Fibroblast of villous mesenchyme (primary cell): ENCODE measurements at places on chromosomes 12 and 14. TPM values are rescaled to one million over a fixed set of nuclear protein-coding genes. Genes with fewer than 3 reads are reported as not detected.

Gene NXPH4
- 1.3 and 1.6 TPM in 2 replicates for total RNA-seq

Gene OR4E1
- not detected in 2 replicates for total RNA-seq

Gene LRTM2
- not detected in 2 replicates for total RNA-seq

Gene SLCO1B1
- not detected in 2 replicates for total RNA-seq

Gene RNASE4
- total RNA-seq: 6.9 and 7.4 TPM in 2 replicates

Gene USP44
- 3.9 and 5.2 TPM in 2 replicates for total RNA-seq

Gene SYCP3
- under 0.01 and 0.32 TPM in 2 replicates for total RNA-seq

Gene KRT75
- total RNA-seq: not detected in 2 replicates

Gene KCNMB4
- total RNA-seq: 4.2 and 7.3 TPM in 2 replicates

Gene PPP2R5C
- 87.3 and 114 TPM in 2 replicates for total RNA-seq

Gene KRT6B
- total RNA-seq: not detected in 2 replicates

Gene SIX6
- not detected in 2 replicates for total RNA-seq

Gene GDF3
- not detected in 2 replicates for total RNA-seq

Gene SDR9C7
- total RNA-seq: not detected in 2 replicates

DNA sequence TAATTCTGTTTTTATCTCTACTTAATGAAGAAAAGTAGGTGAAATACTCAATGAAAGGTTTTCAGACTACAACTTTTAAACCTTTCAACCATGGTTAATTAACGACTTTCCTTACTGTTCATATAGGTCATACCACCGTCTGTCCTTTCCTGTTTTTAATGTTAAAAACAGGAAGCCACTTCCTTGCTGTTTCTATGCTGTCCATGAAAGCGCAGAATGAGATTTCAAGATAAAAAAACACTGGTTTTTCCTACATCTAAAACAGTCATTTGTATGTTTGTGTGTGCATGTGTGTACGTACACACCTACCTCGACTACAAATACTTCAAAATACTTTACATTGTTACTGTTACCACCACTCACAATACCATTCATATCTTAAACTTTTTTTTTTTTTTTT lies 27.3 kb downstream of the SPTLC2 start:
- no peak for DNase-seq

DNA sequence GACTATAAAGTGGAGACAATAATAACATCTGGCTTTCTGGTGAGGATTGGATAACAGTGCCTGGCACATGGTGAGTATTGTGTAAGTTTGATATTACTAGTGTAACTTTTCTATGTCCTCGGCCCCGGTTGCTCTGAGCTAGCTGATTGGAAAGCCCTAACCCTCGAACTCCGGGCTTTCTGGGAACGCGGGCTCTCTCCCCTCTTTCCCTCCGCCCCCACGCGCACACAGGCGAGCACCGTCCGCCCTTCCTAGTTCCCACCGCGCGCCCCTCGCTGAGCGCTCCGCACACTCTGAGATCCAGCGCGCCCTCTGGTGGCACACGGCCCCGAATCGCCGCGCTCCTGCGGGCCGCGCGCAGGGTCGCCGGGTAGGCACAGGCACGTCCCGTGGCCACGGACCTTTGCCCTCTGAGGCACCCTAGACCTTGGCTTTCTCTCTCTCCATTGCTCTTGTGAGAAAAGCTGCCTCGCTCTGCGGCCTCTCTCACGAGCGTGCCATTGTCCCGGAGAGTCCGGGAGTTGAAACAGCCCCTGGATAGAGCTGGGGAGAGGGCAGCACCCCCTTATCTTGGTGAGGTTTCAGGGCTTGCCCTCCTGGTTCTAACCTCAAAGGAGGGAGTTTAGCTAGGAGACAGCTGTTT lies 23.2 kb upstream of the ESRRB start:
- DNase-seq: peak; percentile 40

DNA sequence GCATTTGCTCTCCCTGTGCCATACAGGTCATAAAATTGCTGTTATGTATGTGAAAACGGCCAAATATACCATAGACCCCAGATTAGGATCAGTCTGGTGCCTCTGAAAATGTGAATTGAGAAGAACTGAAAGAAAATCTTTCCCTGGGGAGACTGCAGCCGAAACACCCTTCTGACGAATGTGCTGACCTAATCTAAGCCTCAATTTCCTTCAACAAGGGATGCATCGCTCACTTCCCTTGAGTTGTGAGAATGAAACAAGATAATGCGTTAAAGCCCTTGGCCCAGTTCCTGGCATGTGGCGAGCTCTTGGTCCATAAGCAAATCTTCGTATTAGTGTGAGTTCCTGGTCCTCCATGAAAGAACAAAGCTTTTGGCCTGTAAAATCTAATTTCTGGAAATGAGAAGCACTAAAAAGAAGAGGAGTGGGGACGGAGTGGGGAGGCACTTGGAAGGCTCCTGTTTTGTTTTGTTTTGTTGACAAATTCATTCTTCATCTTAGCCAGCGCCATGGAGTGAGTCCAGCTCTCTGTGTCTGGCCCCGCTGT lies 49.5 kb upstream of the RTRAF start:
- peak; percentile 83 for DNase-seq

- DNase-seq: no peak
These were observed 52.3 kb upstream of the FUT8 start for GRCh38 chr14:65360144-65360784.

DNA sequence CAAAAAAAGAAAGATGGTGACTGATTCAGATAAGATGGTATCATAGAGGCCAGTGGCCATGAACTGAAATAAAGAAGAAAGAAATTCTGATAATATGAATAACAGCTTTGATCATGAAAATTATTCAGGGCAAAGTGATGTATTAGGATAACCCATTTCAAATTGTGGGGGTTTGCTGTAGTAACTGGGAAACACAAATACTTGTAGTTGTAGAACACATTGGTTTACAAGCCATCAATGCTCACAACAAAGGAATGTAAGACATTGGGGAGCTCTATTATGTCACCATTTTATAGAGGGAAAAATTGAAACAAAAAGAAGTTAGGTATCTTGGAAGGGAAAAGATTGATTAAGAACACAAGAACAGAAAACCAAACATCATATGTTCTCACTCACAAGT lies 140.4 kb upstream of the FRMD6 start:
- DNase-seq: no peak

GRCh38 chr14:69191340-69192111 lies at the start of gene EXD2:
TSS of gene EXD2 (plus strand) at chr14:69191498. CDS start at chr14:69209471, 17,973 bp downstream.
- peak; percentile 84 for DNase-seq

DNA sequence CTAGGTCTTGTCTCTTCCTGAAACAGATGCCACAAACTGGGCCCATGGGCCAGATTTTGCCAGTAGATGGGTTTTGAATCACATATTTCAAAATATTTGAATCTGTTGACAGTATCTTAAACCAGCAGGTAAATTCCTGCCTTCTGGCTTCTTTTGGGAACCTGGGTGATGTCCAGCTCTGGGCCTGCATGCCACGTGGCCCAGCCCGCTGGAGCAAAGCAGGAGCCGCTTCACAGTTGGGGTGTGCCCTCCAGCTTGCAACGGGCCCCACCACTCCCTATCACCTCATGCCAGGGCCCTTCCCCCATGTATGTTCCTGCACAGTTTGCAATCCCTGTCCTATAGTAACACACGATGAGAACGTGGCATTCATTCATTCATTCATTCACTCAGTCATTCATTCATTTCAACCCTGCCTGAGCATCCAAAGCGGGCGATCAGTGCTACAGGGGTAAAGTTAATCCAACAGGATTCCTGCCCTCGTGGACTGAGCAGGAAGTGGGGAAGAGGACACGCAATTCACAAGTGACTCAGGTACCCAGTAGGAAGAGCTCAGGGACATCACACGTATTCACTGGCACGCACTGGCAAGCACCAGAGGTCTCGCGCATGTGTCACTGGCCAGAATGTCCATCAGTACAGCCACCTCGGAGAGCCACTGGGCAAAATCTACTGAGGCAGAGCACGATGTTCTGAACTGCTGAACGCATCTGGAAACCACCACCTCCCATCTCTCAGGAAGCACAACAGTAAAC lies 27.8 kb downstream of the SCARB1 start:
- DNase-seq: peak; percentile 26

DNA sequence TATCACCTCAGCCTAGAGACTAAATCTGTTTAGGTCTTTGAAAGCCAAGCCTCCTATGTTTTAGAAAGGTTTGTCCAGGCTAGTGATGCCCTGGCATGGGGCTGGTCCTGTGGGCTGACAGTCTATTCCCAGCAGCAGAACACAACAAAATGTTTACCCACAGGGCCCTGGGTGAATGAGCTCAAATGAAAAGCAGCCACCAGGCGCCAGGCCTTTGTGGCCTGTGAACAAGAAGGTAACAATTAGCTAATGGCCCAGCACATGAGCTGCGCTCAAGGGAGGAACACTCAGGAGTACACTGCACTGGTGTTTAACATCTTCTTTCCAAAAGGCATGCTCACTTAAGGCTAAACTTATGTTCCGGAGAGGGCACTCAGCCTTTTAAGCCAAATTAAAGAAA lies 202.2 kb downstream of the MON2 start:
- DNase-seq: no peak

DNA sequence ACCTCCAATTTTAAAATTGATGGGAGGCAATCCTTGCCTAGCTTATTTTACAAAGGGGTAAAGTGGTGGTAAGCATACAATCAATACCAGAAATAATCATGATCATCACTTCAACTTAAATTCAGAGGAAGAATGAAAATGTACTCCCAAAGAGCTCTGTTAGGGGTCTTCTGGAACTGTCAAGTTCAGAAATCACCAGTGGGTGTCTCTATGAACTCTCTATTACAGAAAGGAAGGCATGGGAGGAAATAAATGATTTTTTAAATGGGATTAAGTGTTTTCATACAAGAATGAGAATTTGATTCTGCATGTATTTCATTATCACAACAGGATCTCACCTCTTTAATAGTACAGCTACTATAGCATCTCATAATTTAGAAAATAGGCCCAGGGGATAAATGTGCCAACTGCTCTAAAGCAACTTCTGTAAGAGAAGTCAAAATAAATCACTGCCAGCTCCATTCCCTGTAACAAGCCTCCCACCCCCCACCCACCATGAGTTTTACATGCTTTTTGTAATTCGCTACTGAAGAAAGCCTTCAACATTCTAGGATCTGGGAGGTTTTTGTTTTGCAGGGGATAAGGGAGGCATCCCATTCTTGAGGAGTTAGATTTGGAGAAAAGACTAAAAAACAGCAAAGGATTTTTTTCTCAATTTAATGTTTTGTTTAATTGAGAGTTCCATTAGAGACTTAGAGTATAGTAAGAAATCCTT lies 9.7 kb downstream of the DCP1B start:
- no peak for DNase-seq

DNA sequence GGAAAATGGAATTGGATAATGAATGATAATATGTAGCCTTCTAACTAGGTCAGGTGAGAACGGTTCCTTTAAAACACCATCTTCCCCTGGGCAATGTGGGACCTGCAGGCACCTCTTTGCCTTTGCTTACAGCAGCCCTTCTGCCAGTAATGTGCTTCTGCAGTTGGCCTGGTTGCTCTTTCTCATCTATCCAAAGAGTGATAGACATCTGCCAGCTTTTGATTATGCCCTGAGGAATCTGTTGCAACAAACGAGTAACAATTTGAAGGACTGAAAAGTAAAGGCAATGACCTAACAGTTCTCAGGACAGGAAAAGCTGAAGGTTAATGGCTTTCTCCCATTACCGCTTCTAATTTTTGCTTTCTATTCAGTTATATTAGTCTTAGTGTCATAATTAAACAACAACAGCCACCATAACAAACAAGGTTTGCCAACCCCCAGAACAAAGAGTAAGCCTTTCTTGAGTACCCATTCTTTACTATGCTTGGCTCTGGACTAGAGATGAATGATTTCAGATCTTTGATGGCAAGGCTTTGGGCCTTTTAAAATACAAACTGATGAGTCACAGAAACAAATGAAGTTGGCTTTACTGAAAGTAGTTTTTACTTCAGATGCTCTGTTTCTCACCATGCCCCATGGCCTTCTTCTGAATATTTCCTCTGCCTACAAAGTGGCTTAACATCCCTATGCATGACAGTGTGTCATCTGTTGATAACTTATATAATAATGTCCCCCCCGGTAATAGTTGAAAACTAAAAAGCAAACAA lies 76.1 kb upstream of the KRR1 start:
- no peak for DNase-seq

- DNase-seq: no peak
These were observed 3.3 kb upstream of the TMEM117 start for GRCh38 chr12:43832463-43833168.

- no peak for DNase-seq
These were observed 33.2 kb upstream of the FAM222A start for GRCh38 chr12:109680264-109681005.

- no peak for DNase-seq
These were observed 131.2 kb downstream of the PPM1H start for GRCh38 chr12:62803756-62804155.

GRCh38 chr14:77579780-77580179 lies 36.7 kb downstream of the SPTLC2 start:
- DNase-seq: peak; percentile 34

DNA sequence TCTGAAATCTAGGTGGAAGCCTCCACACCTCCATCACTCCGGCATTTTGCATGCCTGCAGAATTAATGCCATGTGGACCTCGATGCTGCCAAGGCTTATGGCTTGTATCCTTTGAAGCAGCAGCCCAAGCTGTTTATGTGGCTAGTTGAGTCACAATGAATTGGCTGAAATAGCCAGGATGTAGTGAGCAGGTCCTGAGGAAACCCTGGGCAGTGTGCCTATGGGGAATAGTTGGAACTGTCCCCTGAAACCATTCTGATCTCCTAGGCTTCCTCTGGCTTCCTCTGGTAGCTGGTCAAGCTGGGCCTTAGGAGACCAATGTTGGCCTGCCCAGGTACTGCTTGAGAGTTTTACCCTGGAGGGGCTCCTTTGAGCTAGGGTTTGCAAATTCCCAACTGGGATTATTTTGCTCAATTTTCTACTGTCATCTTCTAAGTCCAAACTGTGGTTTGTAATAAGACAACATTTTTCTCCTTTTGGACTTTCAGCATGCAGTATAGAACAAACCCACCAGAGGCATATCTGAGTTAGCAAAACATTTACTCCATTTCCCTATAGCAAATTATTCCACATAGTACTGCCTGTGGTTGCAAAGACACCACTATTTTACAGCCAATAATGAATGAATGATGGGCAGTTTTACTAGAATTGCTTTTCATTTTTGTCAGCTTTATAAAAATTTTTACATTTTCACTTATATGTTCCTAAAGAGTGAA lies 85.1 kb upstream of the AMIGO2 start:
- no peak for DNase-seq

GRCh38 chr12:47650469-47650868 lies 55.4 kb downstream of the RPAP3 start:
- DNase-seq: peak; percentile 12

GRCh38 chr14:22213120-22213519 lies 375.9 kb downstream of the DAD1 start:
- DNase-seq: peak; percentile 19

- DNase-seq: no peak
These were observed 848 bp downstream of the CTDSP2 start for GRCh38 chr12:57845478-57846284.
